ENCODE measurements at places on chromosomes 16 and 17. TPM values are rescaled to one million over a fixed set of nuclear protein-coding genes. Genes with fewer than 3 reads are reported as not detected.

DNA sequence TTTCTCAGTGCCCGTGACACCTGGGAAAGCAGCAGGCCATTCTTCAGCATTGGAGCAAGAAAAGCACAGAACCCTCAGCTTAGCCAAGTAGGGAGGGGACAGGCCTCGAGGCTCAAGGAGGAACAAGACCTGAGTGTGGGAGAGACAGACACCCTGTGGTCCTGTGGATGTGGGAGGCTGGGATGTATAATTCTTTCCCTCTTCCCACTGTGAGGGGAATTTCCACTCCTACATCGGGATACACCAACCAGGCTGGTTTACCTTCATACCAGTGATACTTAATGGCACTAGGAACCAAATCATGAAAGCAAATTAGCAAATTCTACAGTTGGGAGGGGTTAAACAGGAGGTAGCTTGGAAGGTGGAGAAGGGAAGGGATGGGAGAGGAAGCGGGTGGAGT, 41.7 kb downstream of the LYRM1 start:
- DNase-seq = no peak

DNA sequence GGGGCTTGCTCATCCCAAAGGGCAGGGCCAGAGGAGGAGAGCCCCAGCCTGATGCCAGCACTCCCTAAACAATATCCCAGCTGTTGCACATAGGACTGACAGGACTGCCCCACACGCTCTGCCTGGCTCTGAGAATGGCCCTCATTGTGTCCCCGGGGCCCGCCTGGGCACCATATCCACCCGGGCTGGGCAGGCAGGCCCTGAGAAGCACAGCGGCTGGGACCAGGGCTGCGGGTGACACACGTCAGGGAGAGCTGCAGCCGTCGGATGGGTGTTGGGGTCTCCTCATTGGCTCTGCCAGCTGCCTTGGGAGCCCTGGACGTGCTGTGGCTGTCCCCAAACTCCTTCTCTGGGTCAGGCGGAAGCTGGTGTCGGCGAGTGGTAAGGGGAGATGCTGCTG, 4.2 kb downstream of the BCAR1 start:
- DNase-seq = no peak

Gene KRT31
- 52.1 TPM for total RNA-seq

DNA sequence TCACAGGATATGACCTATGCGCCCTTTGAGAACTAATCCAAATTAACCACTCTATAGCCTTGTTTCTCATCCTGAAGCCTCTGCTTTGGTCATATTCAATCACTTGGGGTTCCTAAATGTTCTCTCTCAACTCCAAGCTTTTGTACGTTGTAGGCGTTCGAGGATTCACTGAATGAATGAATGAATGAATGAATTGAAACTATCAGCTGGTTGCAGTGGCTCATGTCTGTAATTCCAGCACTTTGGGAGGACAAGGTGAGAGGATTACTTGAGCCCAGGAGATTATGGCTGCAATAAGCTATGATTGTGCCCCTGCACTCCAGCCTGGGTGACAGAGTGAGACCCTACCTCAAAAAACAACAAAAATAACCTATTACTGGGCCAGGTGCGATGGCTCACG, 5.9 kb upstream of the SUMO2 start:
- DNase-seq = no peak

- no peak for DNase-seq
These were observed 307 bp downstream of the CDYL2 start for GRCh38 chr16:80804056-80804525.

DNA sequence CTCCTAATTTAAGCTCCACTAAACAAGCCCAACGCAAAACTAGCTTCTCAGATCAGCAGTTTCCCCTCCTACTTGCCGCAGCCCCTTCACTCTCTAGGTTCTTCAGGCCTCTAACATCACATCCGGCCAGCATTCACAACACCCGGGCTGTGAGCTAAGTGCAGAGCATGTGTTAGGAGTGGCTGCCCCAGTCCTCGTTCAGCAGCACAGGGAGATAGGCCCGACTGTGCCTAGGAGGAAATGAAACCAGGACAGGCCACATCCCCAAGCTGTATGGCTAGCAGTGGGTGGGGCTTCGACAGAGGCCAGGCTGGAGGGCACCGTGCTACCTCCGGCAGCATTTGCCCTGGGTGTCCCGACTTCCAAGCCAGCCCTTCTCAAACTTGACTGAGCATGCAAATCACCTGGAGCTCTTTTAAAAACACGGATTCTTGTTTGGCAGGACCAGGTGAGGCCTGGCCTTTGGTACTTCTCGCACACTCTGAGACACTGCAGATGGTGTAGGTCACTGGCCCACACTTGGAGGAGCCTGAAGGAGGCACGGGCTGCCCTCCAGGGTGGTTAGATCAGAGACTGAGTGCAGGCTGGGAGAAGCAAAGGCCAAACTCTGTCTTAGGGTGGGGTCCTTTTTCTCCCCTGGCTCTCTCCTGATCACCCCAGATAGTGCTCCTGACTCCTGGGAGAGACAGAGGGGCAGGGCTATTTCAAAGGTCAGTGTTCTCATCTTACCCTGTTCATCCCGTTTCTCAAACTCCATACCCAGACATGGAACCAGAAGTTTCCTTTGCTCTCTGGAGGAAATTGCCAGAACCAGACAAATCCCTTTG, 202.0 kb downstream of the C16orf78 start:
- DNase-seq = no peak

DNA sequence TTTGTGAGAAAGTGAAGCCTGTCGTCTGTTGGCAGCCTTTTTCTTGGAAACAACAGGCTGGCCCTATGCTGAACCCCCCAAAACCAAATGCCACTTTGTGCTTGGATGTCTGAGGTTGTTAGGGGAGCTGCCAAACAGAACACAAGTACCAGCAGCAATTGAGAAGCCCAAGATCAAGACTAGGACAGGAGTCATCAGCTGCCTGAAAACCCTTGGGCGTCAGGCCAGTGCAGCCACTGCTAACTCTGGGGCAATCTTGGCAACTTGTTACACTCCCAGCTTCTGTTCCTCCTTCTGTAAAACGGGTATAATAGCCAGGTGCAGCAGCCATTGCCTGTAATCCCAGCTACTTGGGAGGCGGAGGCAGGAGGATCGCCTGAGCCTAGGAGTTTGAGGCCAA, 9.3 kb upstream of the LRRC59 start:
- DNase-seq = no peak

GRCh38 chr16:31421587-31421986, 6.6 kb downstream of the COX6A2 start:
- no peak for DNase-seq

- no peak for DNase-seq
These were observed 177.2 kb downstream of the TMEM132E start for GRCh38 chr17:34756637-34757021.

DNA sequence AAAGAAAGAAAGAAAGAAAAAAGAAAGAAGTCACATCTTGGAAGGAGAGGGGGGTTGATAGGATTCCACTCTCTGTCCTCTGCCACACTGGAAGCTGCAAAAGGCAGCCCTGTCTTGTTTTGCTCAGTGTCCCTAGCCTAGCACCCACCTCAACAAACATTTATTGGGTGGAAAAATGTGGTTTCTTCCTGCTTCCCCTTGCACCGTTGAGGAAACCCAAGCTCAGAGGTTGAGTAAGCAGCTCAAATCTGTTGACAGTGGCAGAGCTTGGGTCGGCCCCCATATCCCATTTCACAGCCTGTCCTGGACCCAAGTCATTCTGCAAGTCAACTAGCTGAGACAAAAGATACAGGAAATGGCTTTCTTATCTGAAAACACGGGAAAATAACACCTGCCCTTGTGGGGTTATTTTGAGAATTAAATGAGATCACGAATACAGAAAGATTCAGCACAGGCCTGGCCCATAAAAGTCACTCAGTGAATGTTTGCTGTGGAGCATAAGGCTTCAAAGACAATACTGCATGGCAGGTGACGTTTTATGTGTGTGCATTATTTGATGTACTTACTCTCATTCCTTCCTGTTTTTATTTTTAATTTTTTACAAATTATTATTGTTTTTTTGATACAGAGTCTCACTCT, 63.6 kb downstream of the SCNN1B start:
- no peak for DNase-seq

- DNase-seq = no peak
These were observed 62.7 kb upstream of the GSE1 start for GRCh38 chr16:85550422-85550864.

Gene ZNF830
- 12.7 TPM for total RNA-seq

Data from skin of body (tissue), 3 donors.